Cortex of kidney (tissue), 1 donor: ENCODE measurements at places on chromosomes 1 and 21.

- DNase-seq, result no peak
Measured at GRCh38 chr1:98157524-98158313, 236.9 kb upstream of the DPYD start.

DNA sequence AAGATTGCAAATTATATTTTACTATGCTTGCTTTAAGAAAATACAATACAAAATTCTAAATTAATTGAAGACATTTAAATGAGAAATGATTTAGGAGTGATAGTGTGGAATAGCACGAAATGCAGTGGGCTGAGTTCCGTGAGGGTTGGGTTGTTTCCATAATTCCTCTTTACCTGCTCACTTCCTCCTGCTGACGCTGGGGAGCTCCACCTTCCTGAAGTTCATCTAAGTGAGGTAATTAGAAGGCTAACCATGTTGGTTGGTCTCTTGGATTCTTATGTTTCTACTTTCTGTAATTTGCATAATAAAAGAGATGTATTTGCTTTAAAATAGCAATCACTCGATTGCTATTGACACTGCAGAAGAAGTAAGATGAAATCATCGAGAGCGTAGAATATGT is 4.7 kb downstream of the OR14I1 start:
- no peak for DNase-seq

DNA sequence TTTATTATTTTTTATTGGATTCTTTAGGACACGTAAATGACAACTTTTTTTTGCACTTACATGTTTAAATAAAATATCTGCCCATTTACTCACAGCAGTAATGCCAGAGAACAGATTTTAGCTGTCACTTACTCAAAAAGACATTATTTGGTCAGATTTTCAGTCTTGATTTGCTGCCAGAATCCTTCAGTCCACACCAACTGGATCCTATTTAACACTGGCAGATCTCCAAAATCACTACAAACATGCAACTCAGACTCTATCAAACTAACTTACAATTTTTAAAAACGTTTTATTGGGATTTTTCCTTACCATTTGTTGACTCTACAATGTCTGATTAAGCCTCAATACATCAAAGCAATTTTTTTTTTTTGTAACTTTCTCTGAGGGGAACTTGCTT is 11.1 kb downstream of the ATP6V1G3 start:
- DNase-seq, result no peak

DNA sequence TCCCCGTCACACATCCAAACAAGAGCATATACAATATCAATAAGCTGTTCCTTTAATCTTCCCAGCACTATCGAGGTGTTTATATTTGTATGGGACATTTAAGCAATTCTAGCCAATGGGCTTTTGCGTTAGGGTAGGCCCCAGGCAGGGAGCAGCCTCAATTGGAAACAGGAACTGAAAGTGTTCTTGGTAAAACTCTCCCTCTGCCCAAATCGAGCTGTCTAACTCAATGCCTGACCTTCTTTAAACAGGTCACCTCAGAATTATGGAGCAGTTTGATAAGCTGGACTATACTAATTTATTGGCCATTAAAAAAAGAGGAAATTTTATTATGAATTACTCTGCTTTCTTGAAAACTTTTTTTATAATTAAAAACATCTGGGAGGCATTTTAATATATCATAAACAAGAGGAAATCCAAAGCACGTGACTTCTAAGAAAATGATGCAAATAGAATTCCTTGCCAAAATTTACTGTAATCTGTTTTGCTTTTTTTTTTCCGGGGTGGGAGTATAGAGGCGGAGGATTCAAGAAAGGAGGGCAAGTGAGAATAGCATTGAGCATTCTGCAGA is 498.1 kb downstream of the LMO4 start:
- DNase-seq, result no peak

DNA sequence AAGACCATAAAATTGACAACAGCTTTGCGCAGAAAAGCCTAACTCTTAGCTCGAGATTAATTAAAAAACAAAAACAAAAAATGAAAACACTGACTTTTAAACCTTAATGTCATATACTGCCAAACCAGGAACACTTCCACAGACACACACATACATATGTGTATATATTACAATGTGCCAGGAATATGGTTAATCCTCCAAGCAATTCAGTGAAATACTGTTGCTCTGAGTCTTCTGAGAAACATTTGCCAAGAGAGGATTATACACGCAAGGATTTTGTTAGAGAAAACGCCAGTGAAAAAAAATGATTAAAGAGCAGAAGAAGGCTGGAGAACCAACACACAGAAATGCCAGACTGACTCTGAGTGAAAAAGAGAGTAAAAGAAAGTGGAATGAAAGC is 116.7 kb upstream of the CHRM3 start:
- DNase-seq, result no peak

DNA sequence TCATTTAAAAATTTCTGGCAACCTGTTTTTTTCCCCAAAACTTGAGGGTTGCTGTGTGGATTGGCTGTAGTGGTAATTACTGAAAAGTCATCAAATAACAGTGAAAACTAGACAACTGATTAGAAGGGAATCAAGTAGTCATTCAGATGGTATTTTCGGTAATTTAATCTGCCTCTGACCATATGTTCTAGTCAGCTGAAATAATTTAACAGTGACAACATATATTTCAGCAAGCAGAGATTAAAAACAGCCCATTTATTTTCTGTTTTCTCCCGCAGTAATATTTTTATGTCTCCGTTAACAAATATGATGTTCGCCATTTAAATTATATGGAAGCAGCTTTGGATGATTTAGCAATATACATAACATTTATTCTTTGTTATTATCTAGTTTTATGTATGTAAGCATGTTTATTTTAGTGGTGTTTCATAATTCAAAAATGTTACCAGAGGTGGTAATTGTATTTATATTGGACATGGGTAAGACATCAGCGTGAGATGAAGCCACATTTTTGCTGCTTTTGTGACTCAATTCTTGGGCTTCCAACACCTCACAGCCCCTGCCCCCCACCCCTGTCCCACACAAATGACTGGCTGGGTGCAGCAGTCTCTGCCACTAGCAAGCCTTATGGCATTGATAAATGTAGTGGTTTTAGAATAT is 104.4 kb downstream of the GALNT2 start:
- no peak for DNase-seq

DNA sequence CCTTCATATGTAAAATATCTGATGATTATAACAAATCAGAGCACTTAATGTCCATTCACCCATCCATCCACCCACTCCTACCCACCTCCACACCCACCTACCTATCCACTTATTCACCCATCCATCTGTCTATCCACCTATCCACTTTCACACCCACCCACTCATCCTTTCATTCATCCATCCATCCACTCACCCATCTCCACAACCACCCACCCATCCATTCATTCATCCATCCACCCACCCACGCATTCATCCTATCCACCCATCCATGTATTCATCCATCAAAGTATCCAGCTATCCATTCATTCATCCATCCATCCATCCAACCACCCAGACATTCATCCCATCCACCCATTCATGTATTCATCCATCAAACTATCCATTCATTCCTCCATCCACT is 466.1 kb downstream of the AJAP1 start:
- DNase-seq, result no peak

DNA sequence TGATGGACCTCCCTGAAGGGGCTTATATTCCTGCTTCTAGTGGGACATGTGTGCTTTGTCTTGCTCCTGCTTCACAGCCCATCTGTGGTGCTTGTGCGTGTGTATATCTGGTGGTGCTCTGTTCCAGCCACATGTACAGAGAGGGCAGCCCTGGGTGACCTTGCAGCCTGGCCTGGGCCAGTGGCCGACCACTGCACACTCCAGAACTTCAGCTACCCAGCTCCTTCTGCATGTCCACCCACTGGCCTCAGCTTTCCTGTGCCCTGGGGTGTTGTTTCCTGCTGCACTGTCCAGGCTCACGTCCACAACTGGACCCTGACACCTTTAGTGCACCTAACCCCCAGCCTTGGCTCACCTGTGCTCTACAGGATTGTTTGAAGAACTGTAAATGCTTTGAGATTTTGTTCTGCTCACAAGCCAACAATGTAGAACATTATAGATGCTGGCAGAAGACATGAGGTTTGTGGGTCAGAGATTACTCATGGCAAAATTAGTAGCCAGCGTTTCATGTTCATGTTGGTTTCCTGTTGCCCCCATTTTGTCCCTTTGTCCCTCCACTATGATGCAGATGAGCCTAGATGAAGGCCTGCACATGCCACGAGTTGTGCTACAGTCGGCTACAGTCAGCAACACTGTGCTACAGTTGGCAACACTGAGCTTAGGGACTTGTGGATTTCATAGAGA is 5.3 kb upstream of the S100B start:
- no peak for DNase-seq

DNA sequence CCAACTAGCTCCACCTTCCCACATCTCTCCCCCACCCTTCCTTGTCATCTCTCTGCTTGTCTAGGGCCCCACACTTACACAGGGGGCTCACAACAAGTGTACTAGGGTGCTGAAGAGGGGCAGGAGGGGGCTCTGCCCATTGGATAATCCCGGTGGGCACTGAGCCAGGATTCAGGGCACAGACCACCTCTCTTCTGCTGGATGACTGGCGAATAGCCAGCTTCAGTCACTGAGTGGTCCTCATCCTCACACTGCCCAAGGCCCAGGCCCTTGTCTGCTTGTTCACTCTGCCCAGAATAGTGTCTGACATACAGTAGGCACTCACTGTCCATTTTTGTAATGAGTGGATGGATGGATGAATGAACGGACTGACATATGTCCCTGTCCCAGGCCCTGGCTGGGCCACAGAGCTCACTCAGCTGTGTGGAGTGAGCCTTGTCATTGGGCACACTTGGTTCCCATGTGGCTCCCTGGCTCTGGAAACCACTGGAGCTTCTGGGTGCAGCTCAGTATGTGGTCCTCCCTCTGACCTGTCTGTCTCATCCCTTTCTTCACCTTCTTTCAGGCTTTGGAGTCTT is 36.6 kb downstream of the FOXO6 start:
- DNase-seq, result no peak

- no peak for DNase-seq
Measured at GRCh38 chr1:19414515-19415121, 70.7 kb downstream of the CAPZB start.

DNA sequence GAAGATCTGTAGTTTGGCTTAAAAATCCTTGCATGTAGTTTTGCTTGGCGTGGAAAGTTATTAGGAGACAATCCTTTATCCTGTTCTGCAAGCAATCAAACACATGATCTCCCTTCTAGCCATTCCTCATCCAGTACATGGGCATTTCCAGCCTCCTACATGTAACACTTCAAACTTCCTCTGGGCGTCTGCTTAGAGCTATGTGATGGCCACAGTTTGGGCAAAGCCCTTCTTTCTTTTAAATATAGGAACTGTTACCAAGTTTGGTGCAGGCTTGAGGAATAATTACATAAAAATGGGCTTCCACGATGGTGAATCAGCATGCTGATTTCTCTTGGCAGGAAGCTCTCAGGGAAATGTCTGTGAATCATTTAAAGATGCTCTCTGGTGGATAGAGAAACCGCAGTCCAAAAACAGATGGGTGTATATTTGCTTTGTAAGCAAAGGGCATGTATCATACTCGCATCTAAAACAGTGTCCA is 176.9 kb upstream of the FMN2 start:
- no peak for DNase-seq

- no peak for DNase-seq
Measured at GRCh38 chr1:25563330-25564215, 20.2 kb downstream of the LDLRAP1 start.

DNA sequence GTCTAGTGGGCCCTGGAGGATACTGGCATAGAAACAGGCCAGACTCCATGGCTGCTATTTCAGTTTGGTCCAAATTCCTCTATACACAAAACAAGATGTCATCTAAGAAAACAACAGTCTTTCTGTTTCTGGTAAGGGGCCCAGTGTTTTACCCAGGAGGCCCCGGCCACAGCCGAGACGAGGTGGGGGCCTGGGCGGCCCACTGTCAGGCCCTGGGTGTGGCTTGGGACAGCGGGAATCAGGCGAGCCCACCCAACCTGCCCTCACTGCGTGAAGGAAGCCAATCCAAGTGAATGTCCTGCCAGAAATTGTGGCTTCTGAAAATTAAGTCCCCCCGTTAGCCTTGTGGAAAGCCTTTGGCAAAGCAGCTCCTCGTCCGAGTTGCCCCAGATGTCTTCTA is 31.2 kb upstream of the GPR153 start:
- DNase-seq, result no peak

DNA sequence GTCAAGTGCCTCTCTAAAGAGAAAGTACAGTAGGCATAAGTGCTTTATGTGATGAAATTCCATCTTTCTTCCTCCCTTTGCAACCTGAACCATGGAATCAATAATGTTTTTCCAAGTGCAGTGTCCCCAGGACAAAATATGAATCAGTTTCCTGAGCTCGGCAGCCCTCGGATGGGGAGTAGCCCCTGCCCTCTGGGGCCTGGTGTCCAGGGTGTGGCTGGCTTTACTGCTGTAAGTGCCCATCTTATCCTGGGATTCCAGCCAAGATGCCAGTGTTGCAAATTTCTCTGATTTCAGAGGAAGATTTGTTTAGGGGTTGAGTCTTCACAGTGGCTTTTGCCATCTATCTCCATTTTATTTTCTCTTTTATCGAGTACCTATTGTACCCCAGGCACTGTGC is 40.5 kb upstream of the SRP9 start:
- DNase-seq, result no peak

DNA sequence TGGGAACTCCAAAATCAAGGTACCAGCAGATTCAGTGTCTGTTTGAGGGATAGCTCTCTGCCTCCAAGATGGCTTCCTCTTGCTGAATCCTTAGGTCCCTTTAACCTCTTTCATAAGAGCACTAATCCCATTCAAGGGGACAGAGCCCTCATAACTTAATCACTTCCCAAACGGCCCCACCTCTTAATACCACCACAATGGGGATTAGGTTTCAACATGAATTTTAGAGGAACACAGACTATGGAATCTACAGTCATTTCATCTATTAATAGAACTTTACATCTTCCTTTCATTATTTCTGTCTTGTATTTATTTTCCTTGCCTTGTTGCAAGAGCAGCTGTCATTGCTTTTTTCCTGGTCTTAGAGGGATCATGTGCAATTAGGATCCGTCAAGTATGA is 30.3 kb downstream of the HOOK1 start:
- no peak for DNase-seq

DNA sequence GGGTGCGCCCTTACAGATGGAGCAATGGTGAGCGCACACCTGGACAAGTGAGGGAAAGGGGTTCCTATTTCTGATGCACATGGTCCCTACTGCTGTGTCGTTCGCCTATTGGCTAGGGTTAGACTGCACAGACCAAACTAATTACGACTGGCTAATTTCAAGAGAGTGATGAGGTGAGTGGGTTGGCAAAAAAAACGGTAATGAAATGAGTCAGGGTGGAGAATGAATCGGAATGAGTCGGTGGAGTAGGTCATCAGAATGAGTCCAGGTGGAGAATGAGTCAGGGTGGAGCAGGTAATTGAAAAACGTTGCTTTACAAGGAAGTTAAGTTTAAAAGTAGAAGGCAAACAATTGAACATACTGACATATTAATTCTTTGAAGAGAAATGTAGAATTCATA is 79.8 kb downstream of the WDR4 start:
- no peak for DNase-seq

- DNase-seq, result no peak
Measured at GRCh38 chr1:75079538-75080290, 54.5 kb upstream of the LHX8 start.
